Activated naive CD8-positive, alpha-beta T cell treated with anti-CD3 and anti-CD28 coated beads, Interleukin-2, amount 50 U/mL, for 24 hours (primary cell): ENCODE measurements at places on chromosomes 2 and 18.

GRCh38 chr2:150617351-150617978 lies 130.0 kb upstream of the RND3 start:
- H3K4me1 ChIP-seq = no peaks in the 10 kb centered on the region
- no peak overlapping the region for H3K27ac ChIP-seq
- no peaks in the 10 kb centered on the region for H3K27me3 ChIP-seq
- H3K4me3 ChIP-seq = no peak overlapping the region
- no peaks in the 10 kb centered on the region for H3K36me3 ChIP-seq

- peak; percentile 7 for DNase-seq
- H3K36me3 ChIP-seq = no peaks in the 10 kb centered on the region
- peaks cover 6% of the 10 kb centered on the region for H3K27me3 ChIP-seq
- H3K27ac ChIP-seq = peak overlapping the region; percentile 43
Measured at GRCh38 chr2:238644095-238645081, 203.5 kb upstream of the TWIST2 start.

- H3K36me3 ChIP-seq = peaks cover 3% of the 10 kb centered on the region
- H3K4me3 ChIP-seq = no peak overlapping the region
- H3K27me3 ChIP-seq = no peaks in the 10 kb centered on the region
- no peak overlapping the region for H3K27ac ChIP-seq
- peaks cover 13% of the 10 kb centered on the region for H3K4me1 ChIP-seq
Measured at GRCh38 chr2:238103465-238104225, 3.5 kb downstream of the ESPNL start.

DNA sequence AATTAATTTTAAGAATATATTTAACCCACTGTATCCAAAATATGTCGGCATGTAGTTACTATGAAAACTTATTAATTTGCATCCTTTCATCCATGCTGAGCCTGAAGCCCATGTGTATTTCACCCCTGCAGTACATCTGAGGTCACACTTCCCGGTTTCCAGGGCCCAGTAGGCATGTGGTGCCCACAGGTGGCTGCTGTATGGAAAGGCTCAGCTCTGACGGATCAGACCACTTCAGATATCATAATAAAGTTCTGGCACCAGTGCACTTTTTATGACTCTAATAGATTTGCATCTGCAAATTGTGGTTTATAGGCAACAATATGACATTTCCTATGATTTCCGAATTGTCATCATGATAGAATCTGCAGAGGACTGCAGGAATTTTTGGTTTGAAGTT lies 22.5 kb downstream of the SH3RF3 start:
- DNase-seq = no peak
- peaks cover 28% of the 10 kb centered on the region for H3K4me1 ChIP-seq
- no peak overlapping the region for H3K4me3 ChIP-seq
- no peaks in the 10 kb centered on the region for H3K36me3 ChIP-seq

DNA sequence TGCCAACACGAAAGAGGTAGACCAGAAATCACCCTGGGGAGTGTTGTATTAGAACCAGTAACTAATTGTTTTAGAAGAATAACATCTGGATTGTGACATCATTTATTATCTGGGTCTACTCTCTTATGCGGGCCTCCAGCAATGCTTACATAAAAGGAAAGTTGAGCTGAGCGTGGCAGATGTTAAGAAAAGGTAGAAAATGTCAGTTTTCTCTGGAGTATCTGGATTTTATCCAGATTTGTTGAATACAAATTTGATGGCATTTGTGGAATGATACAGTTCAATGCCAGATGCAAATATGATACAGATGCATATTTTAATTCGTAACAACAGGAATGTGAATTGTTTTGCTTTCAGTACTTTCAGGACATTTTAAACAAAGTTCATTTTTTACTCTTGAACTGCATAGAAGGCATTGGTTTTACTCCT lies 90.3 kb downstream of the PRPF40A start:
- DNase-seq = no peak
- H3K27ac ChIP-seq = no peak overlapping the region
- no peaks in the 10 kb centered on the region for H3K36me3 ChIP-seq
- H3K4me3 ChIP-seq = no peak overlapping the region
- peaks cover 1% of the 10 kb centered on the region for H3K27me3 ChIP-seq
- peaks cover 2% of the 10 kb centered on the region for H3K4me1 ChIP-seq

DNA sequence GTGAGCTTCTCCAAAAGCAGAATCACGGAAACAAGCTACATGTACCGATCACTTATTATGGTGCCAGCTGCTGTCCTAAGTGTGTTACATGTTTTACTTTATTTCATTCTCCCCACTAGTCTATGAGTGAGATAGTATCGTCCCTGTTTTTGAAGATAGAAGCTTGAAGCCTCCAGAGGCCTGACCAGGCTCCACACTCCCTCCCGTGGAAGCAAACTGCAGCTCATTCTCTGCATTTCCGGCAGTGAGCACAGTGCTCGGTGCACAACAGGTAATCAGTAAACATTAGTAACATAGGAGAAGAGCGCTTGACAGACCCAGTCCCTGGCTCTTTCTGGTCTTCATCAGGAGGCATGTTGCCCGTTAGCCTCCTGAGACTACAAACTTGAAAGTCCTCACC lies 72.9 kb downstream of the ZBTB7C start:
- peaks cover 7% of the 10 kb centered on the region for H3K27me3 ChIP-seq
- no peak overlapping the region for H3K27ac ChIP-seq
- no peaks in the 10 kb centered on the region for H3K36me3 ChIP-seq
- no peaks in the 10 kb centered on the region for H3K4me1 ChIP-seq

DNA sequence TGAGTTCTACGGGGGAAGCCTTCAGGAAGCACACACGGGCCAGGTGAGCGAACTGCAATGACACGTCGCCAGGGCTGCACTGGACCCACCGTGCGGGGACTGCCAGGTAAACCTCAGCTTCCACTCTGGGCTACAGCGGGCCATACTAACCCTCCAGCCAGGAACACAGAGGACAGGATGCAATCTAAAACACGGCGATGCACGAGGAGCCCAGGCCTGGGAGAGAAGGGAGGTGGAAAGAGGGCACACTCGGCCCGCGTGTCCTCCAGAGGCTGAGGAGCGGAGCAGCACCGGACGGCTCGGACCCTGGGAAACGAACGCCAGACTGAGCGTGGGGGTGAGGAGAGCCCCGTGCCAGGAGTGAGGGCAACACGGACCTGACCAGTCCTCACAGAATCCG lies 69.3 kb downstream of the HDAC4 start:
- DNase-seq = no peak
- H3K4me1 ChIP-seq = peaks cover 42% of the 10 kb centered on the region
- no peaks in the 10 kb centered on the region for H3K27me3 ChIP-seq
- no peak overlapping the region for H3K4me3 ChIP-seq
- peaks cover 11% of the 10 kb centered on the region for H3K36me3 ChIP-seq
